ENCODE measurements at places on chromosomes 4 and X.

DNA sequence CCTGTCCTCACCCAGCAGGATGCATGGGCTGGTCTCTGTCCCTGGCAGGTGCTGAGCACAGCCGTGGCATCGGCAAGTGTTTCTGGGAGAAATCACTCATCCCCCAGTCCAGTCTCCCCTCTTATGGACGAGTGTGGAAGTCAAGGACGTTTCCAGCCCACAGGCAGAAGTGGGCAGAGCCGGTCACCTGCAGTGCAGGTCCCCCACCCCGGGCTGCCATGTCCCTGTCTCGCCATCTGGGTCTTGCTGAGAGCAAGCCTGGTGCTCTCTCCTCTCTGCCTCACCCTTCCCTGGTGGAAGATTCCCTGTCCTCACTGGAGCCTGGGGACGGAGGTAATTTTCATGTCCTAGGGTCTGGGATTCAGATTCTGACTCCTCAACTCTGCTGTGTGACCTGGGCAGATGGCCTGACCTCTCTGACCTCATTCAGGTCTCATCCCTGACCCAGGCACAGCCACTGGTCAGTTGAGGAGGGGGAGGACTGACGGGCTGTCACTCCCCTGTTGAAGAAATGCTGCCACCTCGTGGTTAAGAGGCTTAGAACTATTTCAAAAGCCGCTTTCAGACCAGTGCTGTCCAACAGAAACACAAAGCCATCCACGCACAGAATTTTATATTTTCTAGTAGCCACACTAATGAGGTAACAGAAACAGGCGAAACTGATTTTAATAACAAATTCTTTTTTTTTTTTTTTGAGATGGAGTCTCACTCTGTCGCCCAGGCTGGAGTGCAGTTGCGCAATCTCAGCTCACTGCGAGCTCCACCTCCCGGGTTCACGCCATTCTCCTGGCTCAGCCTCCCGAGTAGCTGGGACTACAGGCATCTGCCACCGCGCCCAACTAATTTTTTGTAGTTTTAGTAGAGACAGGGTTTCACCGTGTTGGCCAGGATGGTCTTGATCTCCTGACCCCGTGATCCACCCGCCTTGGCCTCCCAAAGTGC is 1.8 kb downstream of the CPZ start:
- peak; percentile 18 for DNase-seq

DNA sequence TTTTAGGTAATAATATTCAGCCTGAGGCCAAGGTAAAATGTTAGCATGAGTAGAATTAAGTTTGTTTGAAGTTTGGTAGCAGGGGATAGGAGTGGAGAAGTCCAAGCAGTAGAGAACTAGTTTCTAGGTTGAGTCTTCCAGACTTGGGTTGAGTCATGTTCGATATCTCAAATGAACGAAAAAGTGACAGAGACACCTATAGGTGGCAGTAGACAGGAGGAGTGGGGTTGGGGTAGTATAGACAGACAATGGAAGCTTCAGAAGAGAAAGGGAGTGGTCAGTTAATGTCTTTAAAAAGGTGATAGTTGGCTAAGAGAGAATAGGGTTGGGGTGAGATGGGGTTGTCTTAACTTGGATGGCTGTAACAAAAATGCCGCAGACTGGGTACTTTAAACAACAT is 58.7 kb upstream of the EMCN start:
- no peak for DNase-seq

DNA sequence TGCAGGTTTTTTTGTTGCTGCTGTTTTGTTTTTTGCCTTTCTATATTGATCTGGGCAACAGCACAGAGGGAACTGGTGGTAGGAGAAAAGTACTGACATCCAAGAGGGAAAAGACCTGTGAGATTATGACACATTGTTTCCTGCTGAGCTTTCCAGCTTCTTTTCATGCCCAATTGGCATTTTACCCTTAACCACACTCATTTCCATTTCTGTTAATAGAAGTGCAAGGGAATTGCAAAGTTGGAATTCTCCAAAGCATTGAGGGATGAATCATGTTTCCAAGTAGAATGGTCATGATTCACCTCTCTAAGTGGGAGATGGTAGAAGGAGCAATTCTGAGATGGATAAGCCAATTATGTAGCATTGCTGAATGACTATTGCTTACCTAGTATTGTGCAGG is 161.5 kb downstream of the PPARGC1A start:
- peak; percentile 88 for DNase-seq

DNA sequence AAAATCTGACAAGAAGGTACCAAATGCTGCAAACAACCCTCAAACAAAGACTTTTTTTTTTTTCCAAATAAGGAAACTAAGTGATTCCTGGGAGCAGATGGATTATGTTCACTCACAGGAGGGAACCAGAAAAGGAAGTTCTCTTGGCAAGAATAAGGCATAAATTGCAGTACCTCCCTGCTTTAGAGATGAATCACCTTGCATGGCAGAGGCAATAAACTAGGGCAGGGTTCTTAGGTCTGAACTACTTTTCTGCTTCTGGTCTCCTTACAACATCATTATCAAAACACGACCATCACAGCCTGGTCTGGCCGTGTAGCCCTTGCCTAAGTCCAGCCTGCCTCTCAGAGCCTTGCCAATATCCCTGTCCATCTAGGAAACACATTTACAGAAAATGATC is 6.3 kb downstream of the TMEM31 start:
- no peak for DNase-seq

DNA sequence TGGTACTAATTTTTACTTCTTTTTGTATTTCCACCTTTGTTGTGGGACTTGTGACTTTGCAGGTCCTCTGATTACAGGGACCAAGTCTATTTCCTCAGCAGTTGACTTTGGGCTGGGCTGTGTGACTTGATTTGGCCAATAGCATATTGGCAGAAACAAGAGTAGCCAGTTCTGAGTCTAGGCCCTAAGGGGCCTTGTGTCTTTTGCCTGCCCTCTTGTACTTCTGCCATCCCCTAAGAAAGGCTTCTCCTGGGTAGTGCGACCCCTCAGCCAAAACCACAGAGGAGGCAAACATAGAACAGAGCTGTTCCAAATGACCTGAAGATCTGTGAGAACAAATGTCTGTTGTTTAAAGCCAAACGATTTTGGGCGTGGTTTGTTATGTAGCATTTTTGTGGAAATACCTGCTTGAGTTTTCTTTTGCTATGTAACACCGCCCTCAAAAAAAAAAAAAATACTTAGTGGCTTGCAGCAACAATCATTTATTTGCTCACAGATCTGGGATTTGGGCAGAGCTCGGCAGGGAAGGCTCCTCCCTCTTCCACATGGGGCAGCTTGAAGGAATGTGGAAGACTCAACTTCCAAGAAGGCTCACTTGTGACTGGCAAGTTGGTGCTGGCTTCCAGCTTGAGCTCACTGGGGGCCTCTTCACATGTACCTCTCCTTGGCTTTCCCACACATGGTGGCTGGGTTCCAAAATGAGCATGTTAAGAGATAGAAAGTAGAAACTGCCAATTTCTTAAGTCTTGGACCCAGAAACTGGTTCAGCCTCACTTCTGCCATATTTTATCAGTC is 423.0 kb upstream of the CNKSR2 start:
- no peak for DNase-seq

GRCh38 chr4:188198982-188199792 is 59.9 kb downstream of the TRIML1 start:
- DNase-seq, result no peak

GRCh38 chrX:109878236-109878635 is 124.7 kb upstream of the TMEM164 start:
- no peak for DNase-seq

DNA sequence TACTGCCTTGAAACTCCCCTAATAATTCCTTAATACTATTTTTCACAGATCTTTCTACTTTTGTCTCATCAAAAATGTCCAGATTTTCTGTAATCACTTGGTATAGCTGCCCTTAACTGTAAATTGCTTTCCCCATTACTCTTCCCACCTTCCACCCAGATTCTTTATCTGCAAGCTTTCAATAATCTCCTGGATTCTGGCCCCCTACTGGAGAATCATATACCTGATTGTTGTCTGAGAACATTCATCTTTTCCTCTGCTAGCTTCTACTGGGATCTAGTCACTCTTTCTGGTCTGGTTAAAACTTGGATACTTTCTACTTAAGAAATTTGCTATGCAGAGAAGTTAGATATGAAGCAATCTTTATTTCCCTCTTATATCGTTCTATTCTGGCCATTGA is 552.6 kb downstream of the PCDH19 start:
- no peak for DNase-seq

DNA sequence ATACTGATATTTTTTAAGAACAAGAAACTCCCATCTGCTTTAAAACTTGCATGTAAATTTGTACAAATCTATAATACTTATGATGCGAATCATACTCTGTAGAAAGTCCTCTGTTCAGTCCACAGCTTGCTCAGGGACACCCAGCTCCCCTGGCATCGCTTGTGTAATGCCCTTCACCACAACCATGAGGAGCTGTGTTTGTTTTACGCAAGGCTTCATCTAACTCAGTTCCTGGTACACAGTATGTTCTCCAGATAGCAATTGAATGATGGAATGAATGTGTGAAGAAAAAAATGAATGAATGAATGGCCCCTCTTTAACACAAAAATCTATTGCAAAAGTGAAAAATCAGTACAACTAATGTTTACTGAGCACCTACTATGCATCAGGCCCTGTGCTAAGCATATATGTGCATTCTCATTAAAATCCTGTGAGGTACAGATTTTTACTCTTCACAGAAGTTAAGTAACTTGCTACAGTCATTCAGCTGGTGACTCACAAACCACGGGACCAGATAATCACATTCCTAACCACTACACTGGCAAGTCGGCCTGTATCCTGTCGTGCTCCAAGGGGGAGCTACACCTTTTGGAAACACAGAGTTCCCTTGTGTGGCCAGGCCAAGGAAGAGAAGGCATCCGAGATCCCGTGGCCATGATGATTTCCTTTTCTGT is 58.7 kb upstream of the KDR start:
- DNase-seq, result peak; percentile 93

DNA sequence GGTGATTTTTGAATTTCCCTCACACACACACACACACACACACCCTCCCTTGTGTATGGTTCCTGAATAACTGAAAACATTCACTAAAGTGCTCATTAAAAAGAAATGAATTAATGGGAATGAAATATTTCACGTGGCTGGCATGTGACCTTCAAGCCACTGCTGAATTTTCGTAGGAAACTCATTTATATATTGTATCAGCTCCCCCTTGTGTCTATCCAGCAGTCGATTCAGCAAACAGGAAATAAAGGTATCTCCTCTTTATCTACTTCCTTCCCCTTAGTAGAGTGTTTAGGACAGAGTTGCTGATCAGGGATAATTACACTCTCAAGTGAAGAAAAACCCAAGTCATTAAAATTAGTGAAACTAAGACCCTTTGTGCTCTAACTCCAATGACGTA is 912.6 kb upstream of the LCORL start:
- DNase-seq, result no peak

DNA sequence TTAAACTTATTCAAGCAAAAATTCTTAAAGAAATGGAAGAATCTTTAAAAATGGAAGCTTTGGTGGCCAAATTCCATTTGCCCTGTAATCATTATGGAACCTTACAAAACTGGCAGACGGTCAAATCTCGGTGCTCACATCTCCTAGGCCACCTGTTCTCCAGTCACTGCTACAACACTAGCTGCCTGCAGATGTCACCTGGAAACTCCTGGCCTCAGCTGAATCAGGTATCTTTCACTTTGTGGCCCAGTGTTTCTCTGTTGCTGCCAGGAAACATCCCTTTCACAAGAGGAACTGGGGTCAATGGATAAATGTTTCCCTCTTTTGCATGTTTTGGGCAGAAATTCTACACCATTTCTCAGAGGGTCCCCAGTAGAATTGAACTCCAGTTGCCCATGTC is 4.2 kb upstream of the CXCL3 start:
- DNase-seq, result no peak

DNA sequence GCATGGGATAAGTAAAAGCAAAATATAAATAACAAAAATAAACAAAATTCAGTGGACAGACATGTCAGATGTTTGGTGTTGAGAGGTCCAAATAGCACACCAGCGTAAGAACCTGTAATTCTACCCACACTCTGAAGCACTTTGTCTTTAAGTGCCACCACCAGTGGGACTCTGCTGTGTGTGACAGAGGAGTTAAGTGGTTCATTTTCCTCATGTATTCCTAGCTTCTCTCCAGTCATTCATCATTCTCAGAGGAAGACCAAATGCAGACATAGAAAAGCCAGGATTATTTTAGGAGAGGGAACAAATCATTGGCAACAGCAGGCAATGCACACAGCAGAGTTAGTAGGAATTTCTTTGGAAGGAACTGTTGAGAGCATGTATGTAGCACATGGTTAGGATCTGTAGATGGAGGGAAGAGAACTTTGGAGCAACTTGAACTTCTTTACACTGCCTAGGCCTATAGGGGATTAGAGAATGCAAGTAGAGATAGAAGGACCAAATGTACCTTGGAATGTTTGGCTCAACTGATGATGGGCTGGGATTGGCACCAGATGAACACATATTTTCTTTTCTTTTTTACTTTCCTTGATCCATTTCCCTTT is 43.0 kb upstream of the ARHGAP24 start:
- DNase-seq, result no peak

DNA sequence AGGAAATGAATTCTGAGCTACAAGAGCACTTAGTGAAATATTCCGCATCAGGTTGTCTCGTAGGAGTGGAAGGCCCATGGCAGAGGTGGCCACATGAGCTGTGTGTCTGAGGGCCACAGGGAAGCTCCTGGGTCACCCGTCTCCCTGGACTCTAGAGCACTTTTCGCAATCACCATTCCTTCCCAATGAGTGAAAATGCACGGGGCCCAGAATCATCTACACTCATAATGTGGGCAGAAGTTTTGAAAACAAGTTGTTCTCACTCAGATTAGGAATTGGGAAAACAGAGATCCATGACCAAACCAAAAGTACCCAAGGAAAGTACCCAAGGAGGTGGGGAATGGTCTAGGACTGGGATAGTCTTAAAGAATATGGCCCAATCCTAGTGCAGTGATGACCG is 94.4 kb downstream of the SCD5 start:
- no peak for DNase-seq

GRCh38 chrX:39888730-39889129 is 209.0 kb downstream of the BCOR start:
- no peak for DNase-seq

- no peak for DNase-seq
Observed at GRCh38 chrX:45110494-45110893, 90.2 kb downstream of the DIPK2B start.

GRCh38 chr4:10074767-10075105 is 41.9 kb downstream of the WDR1 start:
- no peak for DNase-seq

DNA sequence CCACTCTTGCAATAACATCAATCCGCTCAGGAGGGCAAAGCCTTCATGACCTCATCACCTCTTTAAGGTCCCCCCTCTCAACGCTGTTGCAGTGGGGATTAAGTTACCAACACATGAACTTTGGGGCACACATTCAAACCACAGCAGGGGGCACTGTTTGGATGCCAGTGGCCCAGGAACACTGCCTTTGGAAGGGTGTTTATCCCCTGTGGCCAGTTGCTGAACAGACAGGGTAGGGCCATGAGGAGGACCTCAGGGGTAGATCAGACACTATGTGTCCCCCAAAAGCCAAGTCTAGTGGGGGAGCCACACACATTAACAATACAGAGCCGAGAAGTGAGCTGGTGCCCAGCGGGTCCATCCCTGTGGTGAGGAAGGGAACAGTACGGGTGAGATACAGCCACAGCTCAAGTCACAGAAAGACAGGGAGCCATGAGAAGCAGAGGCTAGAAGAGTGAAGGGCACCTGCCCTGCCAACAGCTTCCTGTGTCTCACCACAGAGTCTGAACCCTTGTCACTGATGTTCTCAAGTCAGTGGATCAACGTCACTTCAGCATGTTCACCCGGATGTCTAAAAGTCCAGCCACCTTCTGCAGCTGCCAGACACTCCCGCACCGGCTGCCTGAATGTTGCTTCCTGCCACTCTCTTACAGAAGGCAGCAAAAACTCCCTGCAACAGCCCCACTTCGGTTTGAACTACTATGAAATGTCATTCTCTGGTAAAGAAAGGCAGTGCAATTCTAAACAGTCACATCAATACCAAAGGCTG is 19.9 kb upstream of the MXD4 start:
- no peak for DNase-seq
